Colonic mucosa (tissue), 4 donors: ENCODE measurements at places on chromosomes 7 and 10. TPM values are rescaled to one million over a fixed set of nuclear protein-coding genes. Genes with fewer than 3 reads are reported as not detected.

DNA sequence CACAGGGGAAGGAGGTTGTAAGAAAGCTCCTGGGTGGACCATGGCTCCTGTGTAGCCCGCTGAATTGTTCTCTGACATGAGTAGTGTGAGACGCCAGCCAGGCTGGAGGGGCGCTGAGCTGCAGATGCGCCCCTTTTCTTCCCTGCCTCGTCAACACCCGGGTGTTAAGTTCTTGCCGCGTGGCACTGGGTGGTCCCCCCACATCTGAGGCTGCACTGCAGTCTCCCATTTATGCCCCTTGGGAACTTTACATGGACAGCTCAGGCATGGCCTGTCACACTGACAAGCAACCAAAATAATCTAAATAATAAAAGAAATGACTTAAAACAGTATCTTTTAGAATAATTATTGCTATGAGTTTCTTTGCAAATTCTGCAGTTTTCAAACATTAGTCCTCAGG lies 34.6 kb upstream of the HSPA12A start:
- no peak overlapping the region for H3K4me3 ChIP-seq
- H3K36me3 ChIP-seq, result no peaks in the 10 kb centered on the region
- H3K4me1 ChIP-seq, result peaks cover 4% of the 10 kb centered on the region

The ATOH7 gene
- 0.17 TPM for total RNA-seq

DNA sequence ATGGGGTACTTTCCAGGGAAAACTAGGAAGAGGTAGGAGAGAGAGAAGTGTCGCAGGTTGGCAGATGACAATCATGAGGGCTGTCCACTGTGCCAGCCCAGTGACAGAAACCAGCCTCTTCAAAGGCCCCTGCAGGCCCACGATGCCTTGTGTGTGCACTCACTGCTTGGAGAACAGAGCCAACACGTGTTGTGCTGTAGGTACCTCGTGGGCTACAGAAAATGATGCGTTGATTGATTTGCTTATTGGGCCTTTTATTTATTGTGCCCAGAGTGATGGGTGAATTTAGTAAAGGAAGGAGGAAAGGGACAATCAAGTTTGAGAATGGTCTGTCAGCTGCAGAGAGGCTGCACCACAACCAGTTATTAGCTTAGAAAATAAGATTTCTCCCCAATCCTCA lies 215.1 kb downstream of the PLXNA4 start:
- H3K4me3 ChIP-seq, result no peak overlapping the region
- no peaks in the 10 kb centered on the region for H3K4me1 ChIP-seq
- no peak for DNase-seq
- no peaks in the 10 kb centered on the region for H3K27me3 ChIP-seq

DNA sequence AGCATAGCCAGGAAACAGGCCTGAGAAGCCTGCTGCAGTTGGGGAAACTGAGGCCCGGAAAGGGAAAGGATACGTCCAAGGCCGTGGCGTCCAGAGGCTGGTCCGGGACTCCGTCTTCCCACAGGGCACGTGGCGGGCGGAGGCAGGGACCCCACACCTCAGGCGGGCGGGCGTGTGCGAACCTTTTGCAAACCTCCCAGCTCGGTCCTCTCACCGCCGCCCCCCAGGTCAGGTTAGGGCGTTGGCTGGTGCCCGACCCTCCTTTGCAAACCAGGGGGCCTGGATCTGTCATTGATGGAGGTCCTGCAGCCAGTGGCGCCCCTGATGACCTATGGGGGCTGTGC lies 19.3 kb downstream of the FAM20C start:
- no peak for DNase-seq
- H3K36me3 ChIP-seq, result no peaks in the 10 kb centered on the region
- no peaks in the 10 kb centered on the region for H3K27me3 ChIP-seq
- H3K27ac ChIP-seq, result no peak overlapping the region
- no peak overlapping the region for H3K4me3 ChIP-seq

DNA sequence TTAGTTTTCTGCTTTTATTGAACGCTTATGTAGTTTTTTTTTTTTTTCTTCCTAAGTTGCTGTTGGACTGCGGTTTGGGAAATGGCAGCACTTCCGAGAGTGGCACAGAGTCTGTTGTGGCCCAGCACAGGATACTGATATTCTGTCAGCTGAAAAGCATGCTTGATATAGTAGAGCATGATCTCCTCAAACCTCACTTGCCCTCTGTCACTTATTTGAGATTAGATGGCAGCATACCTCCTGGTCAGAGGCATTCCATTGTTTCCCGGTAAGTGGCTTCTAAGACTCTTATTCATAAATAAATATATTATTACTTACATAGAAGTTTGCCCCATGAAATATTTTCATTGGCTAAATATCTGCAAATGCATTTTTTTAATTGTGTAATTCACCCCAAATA lies 101.1 kb downstream of the BTAF1 start:
- no peaks in the 10 kb centered on the region for H3K27me3 ChIP-seq
- DNase-seq, result no peak
- H3K27ac ChIP-seq, result no peak overlapping the region
- no peaks in the 10 kb centered on the region for H3K4me1 ChIP-seq
- no peak overlapping the region for H3K4me3 ChIP-seq

- H3K36me3 ChIP-seq, result no peaks in the 10 kb centered on the region
- DNase-seq, result no peak
- no peaks in the 10 kb centered on the region for H3K4me1 ChIP-seq
- H3K27me3 ChIP-seq, result no peaks in the 10 kb centered on the region
- no peak overlapping the region for H3K27ac ChIP-seq
These were observed 32.8 kb upstream of the SORCS3 start for GRCh38 chr10:104608091-104608828.

The MYO1G gene
- 3.6 TPM for total RNA-seq

The GIMAP7 gene
- total RNA-seq, result 5.6 TPM

The UCMA gene
- total RNA-seq, result not detected

DNA sequence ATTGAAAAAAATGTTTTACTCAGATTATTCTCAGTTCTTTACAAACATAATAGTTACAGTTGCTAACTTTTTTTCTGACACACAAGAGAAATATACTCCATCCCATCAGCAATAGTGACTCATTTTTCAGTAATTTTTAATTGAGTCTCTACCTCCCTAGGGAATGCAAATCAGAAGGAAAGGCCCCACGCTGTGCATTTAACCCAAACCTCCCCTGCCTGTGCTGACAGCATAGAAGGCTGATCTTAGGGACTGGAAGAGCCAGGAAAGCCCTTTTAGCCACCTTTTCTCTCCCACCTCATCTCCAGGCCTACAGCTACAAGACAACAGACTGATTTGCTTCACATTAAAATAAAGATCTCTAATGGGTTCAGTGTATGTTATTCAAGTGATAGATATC lies 24.7 kb upstream of the PIK3CG start:
- H3K4me1 ChIP-seq, result no peaks in the 10 kb centered on the region
- H3K27me3 ChIP-seq, result no peaks in the 10 kb centered on the region
- H3K27ac ChIP-seq, result no peak overlapping the region
- H3K36me3 ChIP-seq, result no peaks in the 10 kb centered on the region

The KIF11 gene
- total RNA-seq, result 10.2 TPM

DNA sequence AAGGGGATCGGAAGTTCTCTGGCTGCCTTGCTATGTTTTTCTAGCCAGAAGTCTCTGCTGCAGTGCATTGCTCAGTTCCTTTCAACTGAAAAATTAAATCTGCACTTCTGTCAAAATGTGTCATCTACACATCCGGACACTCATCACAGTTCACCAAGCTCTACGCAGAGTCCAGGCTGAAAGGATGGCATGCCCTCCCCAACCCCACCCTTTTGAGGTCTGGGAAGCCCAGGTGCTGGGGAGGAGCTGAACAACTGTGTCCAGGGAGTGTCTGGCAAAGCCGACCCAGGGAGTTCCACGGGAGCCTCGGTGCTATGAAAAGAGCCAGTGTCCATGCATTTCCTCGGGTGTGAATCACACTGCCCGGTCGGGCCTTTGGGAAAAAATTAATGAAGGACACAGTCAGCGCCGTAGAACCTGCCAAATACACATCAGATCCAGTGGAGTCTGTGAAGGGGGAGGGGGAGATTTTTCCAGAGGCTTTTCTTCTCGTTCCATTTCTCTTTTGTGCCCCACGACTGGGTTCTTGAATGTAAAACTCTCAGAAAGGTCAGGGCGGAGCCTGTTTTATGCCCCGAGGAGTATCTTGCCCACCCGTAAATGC lies 757 bp upstream of the PALS2 start:
- no peaks in the 10 kb centered on the region for H3K4me1 ChIP-seq
- H3K27ac ChIP-seq, result no peak overlapping the region
- DNase-seq, result peak; percentile 42
- H3K36me3 ChIP-seq, result no peaks in the 10 kb centered on the region
- peaks cover 9% of the 10 kb centered on the region for H3K27me3 ChIP-seq
- H3K4me3 ChIP-seq, result peak overlapping the region; percentile 55

- H3K27me3 ChIP-seq, result no peaks in the 10 kb centered on the region
- no peaks in the 10 kb centered on the region for H3K36me3 ChIP-seq
- no peak overlapping the region for H3K4me3 ChIP-seq
- no peak overlapping the region for H3K27ac ChIP-seq
- H3K4me1 ChIP-seq, result no peaks in the 10 kb centered on the region
These were observed 604.1 kb downstream of the GALNT17 start for GRCh38 chr7:71735961-71736556.

- H3K4me3 ChIP-seq, result peak overlapping the region; percentile 60
- peaks cover 9% of the 10 kb centered on the region for H3K27me3 ChIP-seq
These were observed 652 bp downstream of the KAZALD1 start for GRCh38 chr10:101062232-101063049.

DNA sequence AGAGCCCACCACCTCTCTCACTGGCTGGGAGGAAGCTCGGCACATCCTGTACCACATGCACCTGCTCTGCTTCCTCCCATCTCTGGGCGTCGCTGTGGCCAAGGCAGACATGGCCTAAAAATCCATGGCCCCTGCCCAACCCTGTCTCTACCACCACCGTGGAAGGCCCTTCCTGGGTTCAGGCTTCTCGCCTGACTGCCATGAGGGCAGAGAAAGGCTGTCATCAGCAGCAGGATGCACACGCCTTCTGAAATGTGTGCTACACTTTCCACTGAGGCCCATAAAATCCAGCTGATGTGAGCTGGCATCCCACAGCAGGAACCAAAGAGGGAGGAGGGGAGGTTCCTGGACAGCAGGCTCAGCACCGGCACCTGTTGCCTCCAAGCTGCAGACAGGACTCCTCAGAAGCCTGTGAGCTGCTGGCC lies 93.4 kb downstream of the PTPRN2 start:
- H3K4me3 ChIP-seq, result no peak overlapping the region
- no peak overlapping the region for H3K27ac ChIP-seq
- H3K36me3 ChIP-seq, result no peaks in the 10 kb centered on the region
- no peak for DNase-seq
- no peaks in the 10 kb centered on the region for H3K4me1 ChIP-seq

DNA sequence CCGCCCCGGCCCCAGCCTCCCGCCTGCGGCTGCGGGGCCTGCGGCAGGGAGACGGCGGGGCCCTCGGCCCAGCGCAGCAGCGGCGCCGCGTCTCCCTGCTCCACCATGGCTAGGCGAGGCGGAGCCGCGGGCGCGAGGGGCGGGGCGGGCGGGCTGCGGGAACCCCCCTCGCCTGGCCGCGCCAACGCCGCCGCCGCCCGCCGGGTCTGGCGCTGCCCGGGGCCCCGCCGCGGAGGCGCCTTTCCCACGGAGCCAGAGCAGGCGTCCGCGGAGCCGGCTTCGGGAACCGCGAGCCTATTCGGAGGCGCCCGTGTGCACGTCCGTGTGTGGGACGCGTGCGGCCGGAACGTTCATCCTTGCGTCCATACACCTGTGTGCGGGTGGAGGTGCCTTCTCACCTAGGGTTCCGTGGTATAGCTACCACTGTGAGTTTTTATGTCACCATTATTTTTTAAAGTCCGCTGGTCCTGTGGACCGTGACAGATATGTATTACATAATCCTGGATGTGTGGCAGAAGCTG lies at the start of gene DENND11:
TSS of gene DENND11 (minus strand) at position 120 of the 521 bp plus-strand sequence. CDS start at position 107, 13 bp downstream.
- peak; percentile 49 for DNase-seq
- H3K4me1 ChIP-seq, result peaks cover 13% of the 10 kb centered on the region
- H3K27me3 ChIP-seq, result no peaks in the 10 kb centered on the region
- H3K4me3 ChIP-seq, result peak within 1 kb of the TSS; percentile 73
- peak within 1 kb of the TSS; percentile 68 for H3K27ac ChIP-seq
- no peaks in the 10 kb centered on the region for H3K36me3 ChIP-seq

The SFMBT2 gene
- 3.5 TPM for total RNA-seq

DNA sequence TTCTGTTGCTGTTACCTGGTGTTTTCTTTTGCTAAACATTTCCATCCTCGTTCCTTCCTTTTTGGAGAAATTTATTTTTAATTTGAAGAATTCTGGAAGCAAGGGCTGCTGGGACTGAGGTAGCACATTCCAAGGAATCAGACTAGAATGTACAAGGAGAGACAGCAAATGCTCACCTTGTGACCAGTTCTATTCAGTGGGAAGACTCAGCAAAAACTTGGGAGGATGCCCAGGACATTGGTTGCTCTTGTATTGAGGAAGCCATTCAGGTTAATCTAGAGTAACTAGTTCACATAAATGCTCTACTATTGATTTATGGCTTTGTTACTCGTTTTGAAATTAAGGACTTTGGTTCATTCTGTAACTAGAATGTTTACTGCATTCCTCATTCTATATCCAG lies 11.3 kb downstream of the PLCE1 start:
- peaks cover 13% of the 10 kb centered on the region for H3K4me1 ChIP-seq
- peak; percentile 87 for DNase-seq
- H3K27ac ChIP-seq, result peak overlapping the region; percentile 43
- H3K36me3 ChIP-seq, result no peaks in the 10 kb centered on the region
- no peak overlapping the region for H3K4me3 ChIP-seq

GRCh38 chr10:99534450-99534938 lies 1.8 kb downstream of the NKX2-3 start:
- no peak for DNase-seq
- H3K4me3 ChIP-seq, result peak overlapping the region; percentile 40
- peaks cover 14% of the 10 kb centered on the region for H3K4me1 ChIP-seq
- peak overlapping the region; percentile 17 for H3K27ac ChIP-seq
- H3K36me3 ChIP-seq, result no peaks in the 10 kb centered on the region
- H3K27me3 ChIP-seq, result peaks cover 94% of the 10 kb centered on the region

DNA sequence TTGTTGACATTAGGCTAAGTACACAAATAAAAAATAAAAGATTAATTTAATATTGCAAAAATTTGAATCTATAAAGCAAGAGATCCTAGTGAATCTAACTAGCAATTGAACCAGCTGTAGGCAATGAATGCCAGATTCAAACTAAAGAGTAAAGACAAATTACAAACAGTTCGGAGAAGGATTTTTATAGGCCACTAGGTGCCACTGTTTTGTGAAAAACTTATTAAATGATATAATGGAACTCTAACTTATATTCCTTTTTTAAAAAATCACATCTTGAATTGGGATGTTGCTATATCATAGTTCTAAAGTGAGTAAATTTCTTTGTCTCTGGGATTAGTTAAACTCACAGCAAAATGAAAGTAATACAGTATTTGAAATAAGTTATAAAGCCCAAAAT lies 39.1 kb upstream of the GNAI1 start:
- H3K4me1 ChIP-seq, result no peaks in the 10 kb centered on the region
- no peak overlapping the region for H3K27ac ChIP-seq
- H3K4me3 ChIP-seq, result no peak overlapping the region
- H3K27me3 ChIP-seq, result no peaks in the 10 kb centered on the region

DNA sequence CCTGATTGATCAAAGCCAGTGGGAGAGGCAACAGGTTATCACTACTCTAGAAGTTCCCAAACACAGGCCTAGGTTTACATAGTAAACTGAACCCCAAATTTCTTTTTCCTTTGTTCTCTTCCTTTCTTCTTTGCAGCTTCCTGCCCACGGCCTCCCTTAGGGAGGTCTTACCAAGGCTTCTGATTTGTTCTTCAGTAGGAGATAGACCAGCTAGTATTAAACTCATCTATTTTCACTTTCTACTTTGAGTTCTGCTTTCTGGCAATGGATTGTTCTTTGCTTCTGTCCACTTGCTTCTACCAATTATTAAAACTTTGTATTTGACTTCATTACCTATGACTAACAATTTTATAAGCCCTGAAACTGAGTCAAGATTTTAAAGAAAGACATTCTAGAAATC lies 251.2 kb upstream of the FZD1 start:
- H3K27me3 ChIP-seq, result no peaks in the 10 kb centered on the region
- no peaks in the 10 kb centered on the region for H3K36me3 ChIP-seq
- no peaks in the 10 kb centered on the region for H3K4me1 ChIP-seq
- no peak for DNase-seq
- no peak overlapping the region for H3K4me3 ChIP-seq
